HT-29 (cell line): ENCODE measurements at places on chromosomes 5 and 9. TPM values are rescaled to one million over a fixed set of nuclear protein-coding genes. Genes with fewer than 3 reads are reported as not detected.

Gene DMRT3
- total RNA-seq, result not detected in 2 replicates

DNA sequence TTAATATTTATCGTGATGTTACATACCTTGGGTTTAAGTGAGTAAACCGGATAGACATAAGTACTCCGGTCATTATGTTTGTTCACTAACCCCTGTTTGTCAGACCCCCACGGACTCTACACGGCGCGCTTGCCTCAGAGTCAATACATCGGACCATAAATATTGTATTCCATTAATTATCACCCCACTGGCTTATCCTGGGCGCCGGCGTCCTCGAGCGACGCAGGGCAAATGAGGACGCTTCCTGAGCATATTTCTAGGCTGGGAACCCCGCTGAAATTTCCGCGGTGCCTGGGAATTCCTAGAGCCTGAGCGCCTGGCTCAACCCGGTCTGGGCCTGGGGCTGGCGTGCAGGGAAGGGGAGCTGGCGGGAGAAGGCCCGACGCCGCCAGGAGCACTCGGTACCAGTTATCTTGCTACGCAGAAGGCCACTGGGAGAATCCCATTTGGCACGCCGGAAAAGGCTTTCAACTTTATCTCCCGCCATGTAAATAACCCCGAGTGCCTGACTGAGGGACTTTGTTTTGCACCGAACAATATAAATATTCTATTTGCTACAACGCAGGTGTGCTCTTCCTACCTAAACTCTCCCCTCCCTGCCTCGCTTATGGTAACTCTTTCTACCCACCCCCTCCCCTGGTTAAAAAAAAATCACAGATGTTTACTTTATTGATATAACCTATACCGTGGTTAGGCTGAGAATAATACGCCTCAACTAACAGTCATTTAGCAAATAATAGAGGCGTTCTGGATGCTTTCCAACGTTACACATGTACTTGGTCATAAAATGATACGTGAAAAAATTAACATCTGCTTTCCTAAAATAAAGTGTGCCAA lies 19.4 kb downstream of the NR2F1 start:
- DNase-seq, result no peak

DNA sequence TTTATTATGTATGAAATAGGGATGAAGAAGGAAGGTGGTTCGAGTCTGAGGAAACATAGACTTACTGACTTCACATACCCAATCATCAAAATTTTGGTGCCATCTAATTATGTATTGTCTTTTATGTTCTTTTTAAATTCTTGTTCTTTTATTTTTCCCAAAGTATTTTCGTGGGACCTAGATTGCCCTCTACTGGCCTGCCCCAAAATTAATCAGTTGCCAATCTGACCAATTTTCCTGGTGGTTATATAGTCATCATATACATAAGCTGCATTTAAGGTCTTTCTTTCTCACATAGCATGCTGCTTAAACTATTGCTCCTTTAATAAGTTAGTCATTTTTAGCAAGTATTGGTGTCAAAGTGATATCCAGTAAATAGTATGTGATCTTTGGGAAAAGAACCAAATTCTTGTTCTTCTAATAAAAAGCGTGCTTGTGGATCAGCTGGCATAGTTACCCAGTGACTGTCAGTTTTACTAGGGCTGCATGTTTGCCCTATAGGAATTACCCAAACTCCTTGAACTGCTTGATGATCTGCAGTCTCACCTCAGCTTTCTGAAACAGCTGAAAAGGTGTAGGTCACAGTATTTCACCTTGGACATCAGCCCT lies 223.5 kb downstream of the SH3GL2 start:
- DNase-seq, result peak; percentile 52

GRCh38 chr5:149859746-149860145 lies 84.8 kb downstream of the PDE6A start:
- DNase-seq, result no peak

GRCh38 chr5:174556756-174557155 lies 167.6 kb upstream of the MSX2 start:
- no peak for DNase-seq

DNA sequence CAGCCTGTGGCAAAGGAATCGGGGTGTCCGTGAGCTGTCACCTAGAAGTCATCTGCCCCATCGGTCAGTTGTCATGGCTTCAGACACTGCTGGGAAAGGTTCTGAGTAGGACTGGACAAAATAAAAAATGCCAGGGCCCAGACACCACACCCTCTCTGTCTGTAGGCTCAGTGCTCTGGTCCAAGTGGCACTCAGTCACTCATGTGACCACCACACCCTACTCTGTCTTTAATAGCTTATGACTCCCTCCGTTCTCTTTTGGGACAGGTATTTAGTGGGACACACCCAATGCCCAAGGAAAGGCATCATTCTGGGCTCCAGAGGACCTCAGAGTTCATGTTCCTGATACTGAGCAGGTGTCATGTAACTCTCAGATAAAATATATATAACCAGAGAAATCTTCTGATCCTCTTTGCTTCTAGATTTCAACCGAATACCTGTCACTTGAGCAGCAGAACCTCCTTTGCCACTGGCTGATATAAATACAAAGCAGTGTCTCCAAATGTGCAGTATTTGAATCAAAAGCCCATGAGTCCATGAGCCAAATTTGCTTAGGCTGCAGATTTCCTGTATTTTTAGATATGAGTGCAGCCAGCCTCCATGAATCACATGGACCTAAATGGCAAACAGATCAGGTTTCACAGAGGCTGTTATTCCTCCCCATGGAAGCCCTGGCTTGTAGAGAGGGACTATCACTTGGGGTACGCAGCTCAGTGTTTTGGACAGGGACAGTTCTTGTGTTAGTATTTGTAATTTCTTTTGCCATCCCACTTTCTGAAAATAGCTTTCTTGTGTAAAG lies 272.0 kb downstream of the ARHGAP26 start:
- no peak for DNase-seq

- no peak for DNase-seq
Observed at GRCh38 chr9:89077519-89077918, 86.3 kb downstream of the S1PR3 start.

DNA sequence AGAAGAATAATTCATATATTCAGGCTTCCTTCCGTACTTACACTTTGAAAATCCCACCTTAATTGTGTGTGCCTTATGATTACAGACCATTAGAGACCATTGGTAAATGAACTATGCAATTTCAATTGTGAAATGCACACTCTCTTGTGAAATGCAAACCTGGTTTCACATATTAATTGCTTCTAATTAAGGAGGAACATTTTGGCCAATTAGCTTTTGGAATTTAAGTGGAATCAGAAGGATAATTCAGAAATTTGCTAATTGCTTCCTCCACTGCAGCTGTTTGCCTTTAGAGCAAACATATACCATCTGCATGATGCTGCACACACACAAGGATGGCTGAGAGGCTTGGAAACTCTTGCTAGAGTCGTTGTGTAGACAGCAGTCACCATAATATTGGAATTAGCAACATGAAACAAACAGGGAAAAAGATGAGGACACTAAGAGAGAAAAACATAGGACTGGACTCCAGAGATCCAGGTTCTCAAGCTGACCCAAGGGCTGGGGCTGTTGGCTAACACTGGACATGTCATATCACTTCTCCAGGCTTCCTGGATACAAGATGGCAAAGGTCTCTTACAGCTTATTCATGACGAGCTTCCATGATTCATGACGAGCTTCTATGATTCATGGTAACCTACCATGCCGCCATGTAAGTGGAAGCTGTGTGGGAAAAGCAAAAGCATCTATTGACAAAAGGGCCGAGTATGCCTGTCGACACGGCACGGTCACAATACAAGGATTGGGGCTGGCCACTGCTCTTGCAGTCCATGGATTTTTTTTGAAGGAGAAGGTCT lies 78.0 kb downstream of the PTCH1 start:
- no peak for DNase-seq
